ENCODE measurements at places on chromosomes 5 and 9.

GRCh38 chr5:37756248-37756647 lies 83.6 kb downstream of the GDNF start:
- no peak for DNase-seq

GRCh38 chr5:77419644-77420582 lies 72.2 kb downstream of the WDR41 start:
- no peak for DNase-seq

DNA sequence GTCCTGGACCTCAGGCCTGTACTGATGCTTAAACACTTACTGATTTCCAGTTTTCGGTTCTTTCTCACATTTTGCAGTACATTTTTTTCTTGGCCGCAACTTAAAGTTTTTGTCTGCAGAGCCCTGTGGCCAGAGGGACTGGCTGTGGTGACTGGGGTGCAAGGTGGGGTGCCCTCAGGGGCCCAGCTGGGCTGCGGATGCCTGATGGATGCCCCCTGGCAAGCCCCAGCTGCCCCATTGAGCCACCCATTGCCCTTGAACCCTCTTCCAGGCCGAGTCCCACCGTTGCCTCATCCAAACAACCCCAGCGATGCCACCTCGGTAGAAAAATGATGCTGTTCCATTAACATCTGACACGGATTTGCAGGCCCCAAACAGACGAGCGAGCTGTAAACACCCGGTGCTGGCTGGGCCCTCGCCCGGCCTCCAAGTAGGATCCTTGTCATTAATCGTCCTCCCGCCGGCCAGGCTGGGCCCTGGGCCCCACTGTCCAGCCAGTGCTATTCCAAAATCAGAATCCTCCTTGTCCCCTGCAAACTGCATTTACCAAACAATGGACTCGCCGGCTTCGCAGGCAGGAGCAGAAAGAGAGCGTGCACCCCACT lies 107.9 kb downstream of the PHF2 start:
- DNase-seq, result no peak

DNA sequence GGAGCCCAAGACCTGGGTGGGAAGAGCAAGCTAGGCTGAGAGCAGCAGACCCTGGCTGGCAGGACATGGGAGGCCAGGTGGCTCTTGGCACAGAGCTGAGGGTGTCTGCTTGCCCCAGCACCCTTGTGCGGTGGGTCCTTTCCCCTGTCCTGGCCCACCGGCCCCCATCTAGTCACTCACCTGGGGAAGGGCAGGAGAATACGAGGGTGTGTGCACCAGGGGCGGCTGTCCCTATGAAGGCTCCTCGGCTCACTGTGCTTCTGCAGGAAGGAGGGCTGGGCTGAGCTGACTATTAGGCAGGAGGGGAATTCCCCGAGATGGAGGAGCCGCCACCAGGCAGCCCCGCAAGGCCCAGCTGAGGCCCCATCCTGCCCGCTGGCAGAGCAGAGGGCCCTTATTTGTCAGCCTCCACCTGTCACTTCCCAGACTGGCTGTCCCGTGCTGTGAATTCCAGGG lies 6.1 kb upstream of the TNIP1 start:
- peak; percentile 56 for DNase-seq

DNA sequence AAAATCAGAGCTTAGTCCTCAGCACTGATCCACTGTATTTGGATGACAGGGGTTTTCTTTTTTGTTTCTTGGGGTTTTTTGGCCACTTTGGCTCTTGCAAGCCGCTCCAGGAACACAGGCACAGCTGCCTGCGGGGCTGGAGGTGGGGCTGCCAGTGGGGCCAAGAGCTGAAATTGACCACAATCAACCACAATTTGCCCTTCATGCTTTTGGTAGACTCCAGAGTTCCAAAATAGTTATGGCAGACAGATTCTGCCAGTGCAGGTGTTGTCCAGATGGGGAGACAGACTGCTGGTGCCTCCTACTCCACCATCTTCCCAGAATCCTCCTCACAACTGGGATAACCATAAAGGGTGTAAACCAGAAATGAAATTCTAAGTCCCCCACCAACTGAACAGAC lies 36.5 kb downstream of the PLEKHG4B start:
- DNase-seq, result no peak

DNA sequence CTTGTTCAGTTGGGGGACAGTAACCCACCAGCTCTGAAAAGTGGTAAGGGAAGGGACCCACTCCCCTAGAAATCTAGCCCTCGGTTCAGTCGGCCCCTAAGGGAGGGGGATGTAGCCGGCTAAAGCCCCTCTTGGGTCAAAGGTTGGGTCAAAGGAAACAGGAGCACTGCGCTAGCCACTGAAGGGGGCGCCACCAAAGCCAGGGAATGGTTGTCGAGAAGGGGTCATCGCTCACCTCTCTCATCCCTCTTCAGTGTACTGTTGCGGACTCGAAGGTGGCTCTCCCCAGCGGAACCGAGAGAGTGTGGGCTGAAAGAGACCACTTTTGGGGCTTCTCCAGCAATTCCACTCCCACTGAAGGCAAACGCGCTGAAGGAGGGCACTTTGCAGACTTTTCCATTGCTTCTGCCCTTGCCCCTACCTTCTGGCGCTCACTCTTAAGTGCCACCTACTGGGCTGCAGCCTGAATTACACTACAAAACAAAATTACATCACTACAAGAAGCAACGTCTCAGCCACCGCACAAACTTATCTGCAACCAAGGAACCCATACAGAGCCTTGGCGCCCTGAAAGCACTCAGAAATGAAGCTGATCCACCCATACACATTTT lies 396.9 kb downstream of the PDE4D start:
- DNase-seq, result peak; percentile 43

- DNase-seq, result peak; percentile 59
These were observed 52.4 kb downstream of the FBXW11 start for GRCh38 chr5:171953860-171954701.

DNA sequence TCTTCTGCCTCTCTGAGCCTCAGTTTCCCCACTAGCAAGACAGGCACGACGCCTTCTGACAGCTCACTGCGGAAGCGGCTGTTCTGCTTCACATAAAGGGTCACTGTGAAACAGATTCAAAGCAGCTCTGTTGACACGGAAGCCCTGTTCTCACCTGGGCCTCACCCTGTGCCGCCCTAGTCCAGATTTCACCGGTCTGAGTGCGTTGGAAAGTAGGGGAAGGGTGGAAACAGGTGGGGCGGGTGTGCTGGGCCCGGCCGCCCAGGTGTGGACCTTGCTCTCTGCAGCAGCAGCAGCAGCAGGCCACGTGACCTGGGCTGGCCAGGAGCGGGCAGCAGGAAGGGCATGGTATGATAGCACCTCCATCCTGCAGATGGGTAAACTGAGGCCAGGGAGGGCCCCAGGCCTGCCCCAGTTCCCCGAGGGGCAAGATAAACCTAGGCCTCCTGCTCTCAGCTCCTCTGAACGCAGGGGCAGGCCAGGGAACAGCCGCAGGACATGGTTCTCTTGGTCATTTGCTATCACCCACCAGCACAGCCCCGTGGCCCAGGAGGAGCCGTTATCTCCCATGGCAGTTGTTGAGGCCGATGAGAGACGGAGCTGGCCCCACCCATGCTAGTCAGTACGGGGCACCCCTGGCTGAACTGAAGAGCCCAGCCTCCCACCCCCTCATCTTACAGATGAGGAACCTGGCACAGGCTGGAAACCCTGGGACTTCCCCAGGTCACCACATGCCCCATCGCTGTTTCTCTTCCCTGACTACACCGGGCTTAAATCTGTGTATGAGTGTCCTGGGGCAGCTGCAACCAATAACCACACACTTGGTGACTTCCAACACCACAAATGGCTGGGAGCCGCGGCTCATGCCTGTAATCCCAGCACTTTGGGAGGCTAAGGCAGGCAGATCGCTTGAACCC lies 12.1 kb downstream of the PTGES2 start:
- DNase-seq, result no peak

GRCh38 chr5:23269981-23270380 lies 237.4 kb upstream of the PRDM9 start:
- DNase-seq, result no peak

- no peak for DNase-seq
These were observed 212.0 kb downstream of the BRINP1 start for GRCh38 chr9:119157196-119157595.

DNA sequence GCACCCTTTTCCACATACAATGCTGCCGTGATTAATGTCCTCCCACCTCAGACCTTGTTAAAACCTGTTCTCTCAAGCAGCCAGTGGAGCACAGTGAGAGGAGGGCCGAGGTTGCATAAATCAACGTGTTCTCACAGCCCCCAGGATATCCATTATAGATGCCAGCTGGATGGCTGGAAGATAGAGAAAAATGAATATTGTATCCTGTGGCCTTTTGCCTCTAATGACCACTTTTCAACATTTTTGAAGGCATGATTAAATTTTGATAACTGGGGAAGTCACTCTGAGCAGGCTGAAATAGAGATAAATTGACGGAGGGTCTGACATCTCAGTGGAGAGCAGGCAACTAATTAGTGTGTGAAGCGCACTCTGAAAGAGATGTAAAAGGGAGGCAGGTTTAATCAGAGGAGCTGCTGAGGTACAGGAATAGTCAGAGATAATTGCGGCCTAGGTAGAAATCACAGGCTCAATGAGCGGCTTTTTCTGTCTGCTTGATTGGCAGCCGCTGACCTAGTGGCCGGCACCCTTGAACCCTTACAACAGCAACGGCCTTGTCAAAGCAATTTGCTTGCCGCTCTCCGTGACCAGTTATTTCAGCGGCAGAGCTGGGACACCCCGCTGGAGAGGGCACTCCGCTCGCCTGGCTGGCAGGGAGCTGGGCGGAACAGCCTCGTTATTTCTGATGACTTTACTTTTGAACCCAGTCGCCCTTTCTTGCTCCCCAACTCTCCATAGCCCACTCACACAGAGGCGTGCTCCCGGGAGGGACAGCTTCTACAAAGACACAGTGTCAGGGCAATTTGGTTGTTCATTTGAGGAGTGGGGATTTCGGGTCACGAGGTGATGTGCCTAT lies 560.7 kb downstream of the PSAT1 start:
- no peak for DNase-seq

DNA sequence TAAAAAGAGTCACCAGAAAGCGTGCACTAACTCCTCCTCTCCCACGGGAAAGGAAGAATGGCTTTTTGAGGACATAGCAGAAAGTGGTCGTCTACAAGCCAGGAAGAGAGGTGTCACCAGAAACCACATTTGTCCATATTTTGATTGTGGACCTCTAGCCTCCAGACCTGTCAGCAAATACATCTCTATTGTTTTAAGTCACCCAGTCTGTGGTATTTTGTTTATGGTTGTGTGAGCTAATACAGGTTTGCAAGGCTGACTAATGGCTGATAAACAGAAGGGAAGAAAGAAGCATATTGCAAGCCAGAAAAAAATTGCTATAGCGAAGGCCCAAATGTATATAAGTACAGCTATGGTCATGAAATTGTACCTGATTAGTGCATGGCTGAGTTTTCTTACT lies 21.4 kb downstream of the WDR70 start:
- DNase-seq, result no peak

DNA sequence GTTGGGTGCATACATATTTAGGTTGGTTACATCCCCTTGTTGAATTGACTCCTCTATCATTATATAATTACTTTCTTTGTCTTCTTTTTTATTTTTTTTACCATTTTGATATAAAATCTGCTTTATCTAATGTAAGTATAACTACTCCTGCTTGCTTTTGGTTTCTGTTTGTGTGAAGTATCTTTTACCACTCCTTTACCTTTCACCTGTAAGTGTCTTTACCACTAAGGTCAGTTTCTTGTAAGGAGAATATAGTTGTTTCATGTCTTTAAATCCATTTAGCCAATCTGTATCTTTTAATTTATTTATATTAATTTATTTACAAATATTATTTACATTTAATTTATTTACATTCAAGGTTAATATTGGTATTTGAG lies 33.0 kb downstream of the INSL4 start:
- DNase-seq, result no peak

GRCh38 chr9:68730570-68731235 lies 25.7 kb downstream of the PIP5K1B start:
- no peak for DNase-seq

GRCh38 chr5:133499895-133500294 lies 112.4 kb downstream of the FSTL4 start:
- DNase-seq, result no peak

GRCh38 chr5:13976867-13977830 lies 32.7 kb upstream of the DNAH5 start:
- DNase-seq, result peak; percentile 71

- no peak for DNase-seq
These were observed 455.6 kb upstream of the CD180 start for GRCh38 chr5:67652201-67652600.

GRCh38 chr5:110663525-110663924 lies 62.9 kb downstream of the TMEM232 start:
- no peak for DNase-seq

DNA sequence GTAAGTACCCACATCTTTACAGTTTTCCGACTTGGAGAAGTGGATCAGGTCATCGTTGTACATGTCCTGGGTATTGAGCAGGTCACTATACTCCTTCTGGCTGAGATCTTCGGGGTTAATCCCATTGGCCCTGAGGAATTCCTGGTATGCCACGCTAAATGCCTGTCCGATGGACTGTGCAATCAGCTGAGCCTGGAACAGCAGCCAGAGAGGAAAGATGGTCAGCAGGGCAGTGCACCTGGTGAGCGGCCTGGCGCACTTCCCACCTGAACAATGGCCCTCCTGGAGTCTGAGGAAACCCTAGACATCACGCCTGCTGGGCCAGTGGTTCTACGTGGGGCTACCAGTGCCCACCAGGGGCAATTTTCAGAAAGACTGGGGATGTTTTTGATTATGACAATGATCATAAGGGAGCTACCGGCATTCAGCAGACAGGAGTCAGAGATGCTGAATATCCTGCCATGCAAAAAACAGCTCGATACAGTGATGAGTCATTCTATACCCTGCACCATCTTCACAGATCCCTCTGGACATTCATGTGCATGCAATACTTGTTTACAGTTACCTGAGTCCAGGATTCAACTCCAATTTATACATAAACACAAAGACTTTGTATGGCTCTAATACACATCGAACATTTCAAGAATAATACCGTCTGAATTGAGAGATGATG lies 127.2 kb downstream of the ENTREP1 start:
- DNase-seq, result no peak

GRCh38 chr5:169099801-169100734 lies 200.9 kb downstream of the SLIT3 start:
- no peak for DNase-seq

- DNase-seq, result peak; percentile 82
These were observed 5.1 kb downstream of the SEMA5A start for GRCh38 chr5:9540791-9541190.

DNA sequence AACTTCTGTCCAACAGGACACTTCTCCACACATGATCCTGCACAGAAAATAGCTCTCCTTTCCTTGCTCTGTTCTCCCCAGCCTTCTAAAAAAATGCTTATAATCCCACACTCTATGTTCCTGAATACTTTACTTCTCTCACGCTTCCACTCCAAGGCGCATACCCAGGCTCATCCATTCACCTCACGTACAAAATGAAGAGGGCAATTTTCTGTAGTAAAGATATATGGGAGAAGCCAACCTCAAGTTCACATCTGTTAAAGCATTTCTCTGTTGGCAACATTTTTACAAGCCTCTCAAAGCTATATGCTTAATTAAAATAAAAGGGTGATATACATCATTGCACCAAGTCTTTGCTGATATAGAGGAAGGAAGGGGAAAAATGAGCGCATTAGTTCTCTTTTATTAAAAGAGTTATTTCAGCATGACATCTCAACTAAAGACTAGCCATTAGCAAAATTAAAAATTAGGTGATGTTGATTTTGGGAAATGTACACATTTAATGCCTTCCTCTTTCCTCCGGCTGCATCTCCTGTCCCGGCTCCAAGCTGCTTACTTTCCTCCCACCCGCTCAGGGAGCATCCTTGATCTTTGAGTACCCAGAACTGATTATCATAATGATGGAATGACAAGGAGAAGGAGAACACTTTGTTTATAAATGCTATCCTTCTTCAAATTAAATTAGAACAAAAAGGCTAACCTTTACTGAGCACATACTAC lies 342.1 kb upstream of the PANK3 start:
- DNase-seq, result no peak

GRCh38 chr9:105357937-105358336 lies 89.9 kb upstream of the FSD1L start:
- no peak for DNase-seq

All from cardiac fibroblast (primary cell).